ENCODE measurements at places on chromosomes 6 and 20.
A peak's percentile ranks its signal among the peaks of the same experiment; 100 is the strongest.

DNA sequence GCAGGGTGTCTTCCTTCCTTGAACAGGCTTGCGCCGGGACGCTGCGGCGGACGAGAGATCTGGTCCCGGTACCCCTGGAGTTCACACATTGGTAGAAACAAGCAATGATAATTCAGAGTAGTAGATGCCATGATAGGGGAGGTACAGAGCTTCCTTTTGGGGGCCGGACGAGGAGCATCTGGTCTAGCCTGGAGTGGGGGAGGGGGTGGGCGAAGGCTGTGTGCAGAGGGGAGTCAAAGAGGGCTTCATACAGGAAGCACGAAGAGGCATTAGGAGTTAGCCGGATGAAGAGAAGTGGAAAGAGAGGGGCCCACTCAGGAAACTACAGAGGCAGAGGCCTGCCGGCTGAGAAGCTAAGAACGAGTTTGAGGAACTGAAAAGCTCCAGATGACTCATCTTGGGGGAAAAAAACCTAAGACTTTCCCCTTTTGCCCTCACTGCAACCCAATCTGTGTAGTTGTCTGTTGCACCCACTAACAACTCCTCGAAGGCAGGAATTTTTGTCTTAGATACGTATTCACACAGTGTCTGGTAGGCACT is 611 bp downstream of the CNPY3 start:
- DNase-seq, result peak; percentile 44

DNA sequence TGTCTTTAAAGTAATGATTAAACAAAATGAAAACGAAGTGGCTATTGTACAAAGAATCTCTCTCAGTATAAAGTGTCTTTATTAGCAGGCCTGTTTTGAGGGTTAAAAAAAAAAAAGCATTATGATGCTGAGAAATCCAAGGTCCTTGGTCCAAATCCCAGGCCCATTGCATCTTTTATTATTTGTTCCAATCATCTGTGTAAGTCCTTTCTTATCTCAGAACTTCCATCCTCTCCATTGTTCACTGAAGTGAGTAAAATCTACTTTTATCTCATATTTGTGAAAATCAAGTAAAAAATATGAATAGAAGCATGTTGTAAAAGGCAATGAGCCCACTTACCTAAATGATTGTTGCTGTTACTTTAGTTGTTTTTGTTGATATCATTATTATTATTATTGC is 499.1 kb upstream of the JAG1 start:
- no peak for DNase-seq

GRCh38 chr6:153043719-153044118 is 41.2 kb upstream of the MTRF1L start:
- no peak for DNase-seq

GRCh38 chr6:157865249-157865648 is 42.2 kb downstream of the SNX9 start:
- DNase-seq, result no peak

GRCh38 chr6:137830511-137830911 is 36.5 kb upstream of the TNFAIP3 start:
- DNase-seq, result no peak

GRCh38 chr20:13024596-13024995 is 15.8 kb downstream of the SPTLC3 start:
- no peak for DNase-seq

DNA sequence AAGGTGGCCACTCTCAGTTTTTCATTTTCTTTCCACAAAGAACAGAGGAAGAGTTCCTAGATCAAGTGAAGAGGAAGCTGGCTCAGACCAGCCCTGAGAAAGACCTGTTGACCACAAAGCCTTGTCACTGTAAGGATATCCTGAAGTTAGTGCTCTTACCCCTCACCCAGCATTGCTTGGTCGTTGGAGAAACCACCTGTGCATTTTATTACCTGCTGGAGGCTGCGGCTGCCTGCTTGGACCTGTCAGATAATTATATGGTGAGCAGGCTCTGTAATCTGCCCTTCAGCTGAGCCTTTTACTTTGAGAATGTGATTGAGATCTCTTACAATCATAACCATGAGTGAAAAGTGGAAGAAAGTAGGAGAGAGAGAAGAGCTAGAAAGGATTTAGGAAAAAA is 21.9 kb downstream of the TREML1 start:
- peak; percentile 32 for DNase-seq

- peak; percentile 25 for DNase-seq
Measured at GRCh38 chr20:10216146-10216791, 2.4 kb upstream of the SNAP25 start.

GRCh38 chr20:4574356-4574690 is 147.4 kb upstream of the PRND start:
- DNase-seq, result no peak

DNA sequence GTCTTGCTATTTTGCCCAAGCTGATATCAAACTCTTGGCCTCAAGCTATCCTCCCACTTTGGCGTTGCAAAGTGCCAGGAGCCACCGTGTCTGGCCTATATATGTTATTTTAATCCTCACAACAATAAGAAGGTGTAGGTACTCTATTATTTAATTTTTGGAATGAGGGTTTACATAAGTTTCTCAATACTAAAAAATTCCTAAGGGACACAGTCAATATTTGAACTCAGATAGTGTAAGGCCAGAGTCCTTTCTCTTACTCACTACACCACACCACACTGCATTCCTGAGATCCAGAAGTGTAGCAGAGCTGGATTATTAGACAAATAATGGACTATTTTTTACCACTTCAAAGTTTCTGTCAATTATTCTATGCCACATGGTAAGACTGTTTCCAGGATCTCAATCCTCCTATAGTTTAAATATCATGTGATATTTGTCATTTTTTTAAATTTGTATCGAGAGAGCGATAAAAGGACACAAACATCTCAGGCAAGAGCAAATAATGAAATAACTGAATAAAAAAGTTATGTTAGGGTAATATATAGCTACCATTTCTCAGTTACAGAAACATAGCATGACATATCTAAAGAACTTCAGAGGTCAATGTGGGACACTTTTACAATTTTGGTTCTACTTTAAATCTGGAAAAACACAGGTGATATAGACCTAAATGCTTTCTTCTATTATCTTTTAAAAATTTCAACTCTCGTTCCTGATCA is 162.2 kb upstream of the THEMIS start:
- DNase-seq, result no peak

DNA sequence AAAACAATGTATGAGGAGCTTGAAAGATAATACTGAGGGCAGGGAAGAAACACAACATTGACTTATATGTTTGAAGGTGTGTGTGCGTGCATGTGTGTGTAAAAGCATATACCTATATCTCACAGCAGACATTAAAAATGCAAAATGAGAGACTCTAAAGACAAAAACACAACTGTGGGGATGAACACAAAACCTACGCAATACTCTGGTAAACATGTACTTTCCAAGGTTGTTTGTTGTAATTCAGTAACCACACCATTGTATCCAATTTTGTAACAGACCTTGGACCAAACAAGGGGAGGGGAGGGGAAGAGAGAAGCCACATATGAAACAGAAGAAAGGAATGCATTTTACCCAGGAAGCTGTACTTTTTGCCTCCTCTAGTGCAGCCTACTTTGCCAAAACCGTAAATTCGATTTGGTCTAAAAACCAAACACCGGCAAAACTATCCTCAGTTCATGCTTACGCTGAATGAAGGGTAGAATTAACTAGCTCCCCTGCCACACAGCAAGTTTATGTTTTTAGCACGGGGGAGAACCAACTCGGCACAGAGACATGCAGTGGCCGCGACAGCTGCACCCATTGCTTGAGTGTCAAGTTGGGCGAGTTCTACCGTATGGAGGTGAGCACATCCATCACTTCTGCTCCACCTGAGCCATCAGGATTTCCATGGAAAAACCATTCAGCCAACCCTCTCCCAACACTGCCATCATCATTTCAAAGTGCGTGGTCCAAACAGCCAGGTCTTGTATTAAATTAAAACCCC is 50.0 kb downstream of the CNKSR3 start:
- no peak for DNase-seq

GRCh38 chr6:4861564-4861963 is 85.4 kb downstream of the CDYL start:
- DNase-seq, result no peak

GRCh38 chr20:50528804-50529351 is 18.7 kb downstream of the PTPN1 start:
- no peak for DNase-seq

GRCh38 chr6:151869787-151870186 is 62.3 kb downstream of the ESR1 start:
- DNase-seq, result no peak

GRCh38 chr6:42264162-42264851 is 46.6 kb upstream of the MRPS10 start:
- no peak for DNase-seq

- DNase-seq, result no peak
Measured at GRCh38 chr6:159013229-159013628, 13.2 kb upstream of the RSPH3 start.

GRCh38 chr20:63641792-63642523 is 11.3 kb downstream of the STMN3 start:
- DNase-seq, result peak; percentile 89

- DNase-seq, result no peak
Measured at GRCh38 chr6:142800240-142800639, 144.7 kb downstream of the HIVEP2 start.

- no peak for DNase-seq
Measured at GRCh38 chr20:57566803-57567459, 6.0 kb downstream of the PCK1 start.

DNA sequence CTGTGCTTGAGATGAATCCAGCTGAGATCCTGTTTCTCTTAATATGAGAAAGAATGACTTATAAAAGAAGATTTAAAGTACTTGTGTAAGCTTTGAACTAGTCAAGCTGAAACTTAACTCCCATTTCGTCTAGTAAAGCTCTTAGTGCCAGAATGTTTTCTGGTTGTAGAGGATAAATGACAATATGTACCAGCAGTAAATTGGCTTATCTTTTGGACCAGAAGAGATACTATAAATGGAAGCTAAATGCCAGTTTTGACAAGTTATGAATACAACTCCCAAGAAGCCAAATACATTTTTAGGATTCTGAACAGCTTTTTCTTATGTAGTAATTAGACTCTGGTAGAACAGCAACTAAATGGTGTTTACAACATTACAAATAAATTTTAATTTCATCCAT is 608.7 kb downstream of the EYS start:
- no peak for DNase-seq

- DNase-seq, result no peak
Measured at GRCh38 chr6:126553854-126554253, 213.9 kb downstream of the CENPW start.

DNA sequence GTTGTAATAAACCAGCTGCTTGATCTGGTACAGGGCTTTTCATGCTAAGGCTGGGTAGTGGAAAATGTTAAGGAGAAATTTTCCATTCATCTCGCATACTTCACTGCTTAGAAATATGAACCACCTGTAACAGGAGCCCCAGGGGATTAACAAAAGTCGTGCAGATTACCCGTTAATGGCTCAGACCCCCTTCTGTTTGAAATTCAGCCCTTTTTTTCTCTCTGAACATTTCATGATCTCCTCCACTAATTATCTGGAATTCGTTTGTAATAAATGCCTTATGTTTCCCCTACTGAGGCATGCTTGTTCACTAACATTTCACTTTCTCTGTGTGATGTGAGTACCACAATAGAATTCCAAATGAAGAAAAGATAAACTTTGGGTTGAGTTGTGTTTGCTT is 336.4 kb upstream of the HSF2 start:
- no peak for DNase-seq

DNA sequence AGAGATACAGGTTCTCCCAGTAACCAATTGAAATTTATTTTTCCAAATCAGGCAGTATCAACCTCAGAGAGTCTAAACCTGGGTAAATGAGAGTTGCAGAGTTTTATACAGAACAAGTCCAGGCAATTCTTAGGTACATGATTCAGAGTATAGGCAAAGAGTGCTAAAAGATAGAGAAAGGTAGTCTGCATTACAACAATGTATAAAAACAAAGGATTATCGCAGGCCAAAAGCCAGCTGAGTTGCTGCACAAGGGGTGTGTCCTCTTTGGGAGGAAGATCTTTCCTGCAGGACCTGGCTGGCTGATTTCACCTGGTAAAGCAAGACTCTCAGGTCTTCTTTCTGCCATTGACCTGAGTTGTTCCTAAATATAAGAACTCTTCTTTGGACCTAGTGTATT is 48.9 kb upstream of the ECHDC1 start:
- no peak for DNase-seq

GRCh38 chr6:157728183-157728881 is 94.7 kb upstream of the SNX9 start:
- peak; percentile 65 for DNase-seq

DNA sequence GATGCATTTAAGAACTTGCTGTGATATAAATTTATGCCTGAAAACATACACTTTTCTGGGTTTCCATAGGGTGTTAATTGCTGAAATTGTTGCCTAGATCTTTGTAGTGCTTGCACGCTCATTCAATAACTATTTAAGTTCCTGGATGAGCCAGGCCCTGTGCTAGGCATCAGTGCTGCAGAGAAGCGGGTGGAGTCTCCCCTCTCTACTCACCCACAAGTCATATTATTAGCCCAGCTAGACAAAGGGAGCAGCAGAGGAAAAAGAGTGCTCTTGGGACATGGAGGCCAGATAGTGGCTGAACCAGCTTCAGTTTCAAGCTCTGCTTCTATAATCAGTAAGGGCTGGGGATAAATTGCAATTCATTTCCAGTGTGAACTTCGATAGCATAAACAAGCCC is 329.1 kb downstream of the TFAP2B start:
- DNase-seq, result no peak

- no peak for DNase-seq
Measured at GRCh38 chr6:40573221-40573620, 13.9 kb downstream of the LRFN2 start.

GRCh38 chr6:90411292-90411781 is 114.7 kb upstream of the BACH2 start:
- peak; percentile 37 for DNase-seq

DNA sequence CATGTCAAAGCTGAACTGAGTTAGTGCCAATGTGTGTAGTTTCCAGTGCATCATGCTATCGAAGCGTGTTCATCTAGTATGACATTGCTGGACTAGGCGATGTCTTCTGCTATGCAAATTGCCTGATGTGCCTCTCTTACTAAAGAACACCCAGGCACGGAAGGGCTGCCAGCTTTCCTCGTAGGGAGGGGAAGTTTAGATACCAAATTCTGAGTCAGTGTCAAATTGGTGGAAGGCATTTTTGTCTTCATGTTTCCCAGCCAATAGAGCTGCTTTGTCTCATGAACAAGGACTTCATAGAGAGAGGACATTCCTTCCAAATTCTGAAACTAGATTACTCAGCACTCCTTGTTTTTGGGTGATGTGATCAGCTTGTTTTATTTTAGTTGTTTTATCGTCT is 320.1 kb downstream of the BTBD3 start:
- DNase-seq, result no peak

GRCh38 chr20:4281258-4282055 is 266.1 kb upstream of the RNF24 start:
- DNase-seq, result no peak

- no peak for DNase-seq
Measured at GRCh38 chr6:28741363-28741762, 182.4 kb downstream of the TRIM27 start.
